Muscle of arm (tissue), 14 donors: ENCODE measurements at places on chromosomes 11 and 22. TPM values are rescaled to one million over a fixed set of nuclear protein-coding genes. Genes with fewer than 3 reads are reported as not detected.

DNA sequence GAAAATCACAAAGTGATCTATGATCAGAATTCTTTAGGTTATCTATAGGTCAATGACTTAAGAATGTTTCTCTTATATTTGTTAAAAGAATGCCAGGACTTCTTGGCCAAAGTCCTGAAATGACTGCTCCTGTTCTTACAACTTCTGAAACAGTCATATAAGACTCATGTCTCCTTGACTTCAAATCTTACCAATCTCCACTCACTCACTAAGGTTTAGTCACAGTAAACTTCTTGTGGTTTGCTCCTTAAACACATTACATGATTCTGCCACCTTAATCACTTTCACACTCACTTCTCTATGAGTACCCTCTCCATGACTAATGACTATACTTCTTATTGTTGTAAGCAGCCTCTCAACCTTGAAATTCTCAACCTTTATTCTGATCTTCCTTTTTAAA lies 648.7 kb upstream of the CCDC179 start:
- no peak for DNase-seq

- no peak for DNase-seq
Measured at GRCh38 chr11:131609337-131609736, 238.9 kb downstream of the NTM start.

GRCh38 chr11:45110562-45110961 lies 35.9 kb upstream of the PRDM11 start:
- DNase-seq = peak; percentile 71

- no peak for DNase-seq
Measured at GRCh38 chr11:2555336-2555735, 110.5 kb downstream of the KCNQ1 start.

DNA sequence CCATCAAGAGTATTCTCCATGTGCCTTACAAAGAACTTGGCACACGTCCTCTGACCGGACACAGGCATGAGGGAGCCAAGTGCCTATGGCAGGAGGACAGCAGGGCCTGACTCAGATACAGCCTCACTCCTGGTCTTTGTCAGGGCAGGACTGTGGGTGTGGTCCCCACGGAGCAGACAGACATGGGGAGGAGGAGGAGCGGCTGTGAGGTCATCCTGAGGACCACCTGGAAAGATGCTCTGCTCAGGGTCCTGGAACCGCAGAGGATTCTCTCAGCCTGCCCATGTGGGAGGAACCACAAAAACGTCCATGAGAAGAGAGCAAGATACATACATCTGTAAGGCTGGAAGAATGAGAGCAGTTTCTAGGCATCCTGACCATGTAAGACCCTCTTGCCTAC lies 576.3 kb downstream of the BRD1 start:
- DNase-seq = no peak

DNA sequence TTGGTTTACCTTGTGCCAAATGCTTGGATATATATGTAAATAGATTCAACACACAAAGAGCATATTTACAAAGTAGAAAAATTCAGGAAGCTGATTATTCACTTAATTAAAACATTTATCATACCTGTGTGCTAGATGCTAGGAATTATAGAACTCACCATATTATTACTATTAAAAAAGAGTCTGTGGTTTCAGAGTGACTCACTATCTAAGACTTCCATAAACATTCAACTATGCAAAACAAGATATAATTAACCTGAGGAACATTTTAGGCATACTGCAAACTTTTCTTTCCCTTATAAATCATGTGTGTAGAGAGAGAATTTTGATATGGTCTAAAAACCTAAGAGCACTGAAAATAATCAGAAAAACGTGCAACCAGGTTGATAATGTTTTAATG lies 27.3 kb downstream of the CTSC start:
- no peak for DNase-seq

GRCh38 chr11:121574801-121575200 lies 122.0 kb upstream of the SORL1-AS1 start:
- no peak for DNase-seq

DNA sequence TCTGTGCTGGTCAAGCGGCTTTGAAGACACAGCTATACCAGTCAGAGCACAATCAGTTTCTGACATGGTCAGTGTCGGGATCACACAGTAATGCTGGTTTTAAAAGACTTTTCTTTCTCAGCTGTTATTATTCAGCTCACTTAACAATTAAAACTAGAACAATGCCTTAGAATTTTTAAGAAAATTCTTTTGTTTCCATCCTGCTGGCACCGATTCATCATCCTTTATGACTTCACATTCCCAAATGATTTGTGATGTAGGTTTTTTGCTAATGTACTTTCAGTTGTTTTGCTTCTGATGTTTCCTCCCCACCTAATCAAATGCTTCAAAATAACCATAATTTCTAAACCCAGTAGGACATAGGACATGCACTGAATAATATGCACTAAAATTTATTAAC lies 34.5 kb upstream of the OLFML1 start:
- DNase-seq = no peak

- no peak for DNase-seq
Measured at GRCh38 chr11:92841719-92842118, 127.7 kb upstream of the MTNR1B start.

Gene WT1
- polyA plus RNA-seq = 0.69 TPM

Gene CFL1
- polyA plus RNA-seq = 527 TPM

Gene KCNE3
- not detected for polyA plus RNA-seq

Gene KCNA4
- polyA plus RNA-seq = 0.29 TPM

Gene APOA4
- polyA plus RNA-seq = not detected
